ENCODE measurements at places on chromosomes 7 and 10.

DNA sequence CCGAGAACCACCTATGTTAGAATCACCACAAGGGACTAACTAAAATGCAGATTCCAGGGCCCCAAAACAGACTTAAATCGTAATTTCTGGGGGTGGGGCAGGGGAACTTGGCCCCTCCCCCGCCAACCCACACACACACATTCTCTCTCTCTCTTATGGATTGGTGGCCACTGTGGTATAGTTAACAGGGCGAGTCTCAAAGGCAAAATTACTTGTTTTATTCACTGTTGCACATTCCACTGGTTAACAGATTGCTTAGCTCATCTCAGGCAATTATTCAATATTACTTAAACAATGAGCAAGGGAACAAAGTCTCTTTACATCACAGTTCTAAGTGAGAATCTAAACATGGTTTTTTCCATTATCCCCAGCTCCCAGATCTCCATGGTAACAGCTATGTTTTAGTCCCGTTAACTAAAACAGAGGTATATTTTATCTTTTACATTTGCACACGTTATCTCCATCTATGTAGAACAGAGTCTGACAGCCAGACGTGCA lies 38.5 kb downstream of the IGF2BP3 start:
- DNase-seq = no peak

DNA sequence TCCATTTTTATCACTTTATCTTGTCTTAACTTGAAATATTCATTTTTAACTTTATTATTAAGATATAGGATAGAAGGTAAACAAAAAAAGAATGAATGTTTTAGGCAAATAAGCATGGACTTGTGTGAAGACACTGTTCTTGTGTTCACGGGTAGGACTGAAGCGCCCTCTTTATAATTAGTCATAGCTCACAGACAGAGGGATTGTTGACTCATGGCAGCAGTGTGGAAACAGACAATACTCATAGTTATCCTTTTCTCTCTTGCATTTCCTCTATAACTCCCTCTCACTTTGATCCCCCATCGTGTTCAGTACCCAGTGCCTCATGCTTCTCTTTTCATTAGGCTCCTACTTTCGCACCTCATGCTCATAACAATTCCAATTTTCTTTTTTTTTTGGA lies 731.8 kb downstream of the PHTF2 start:
- DNase-seq = no peak

DNA sequence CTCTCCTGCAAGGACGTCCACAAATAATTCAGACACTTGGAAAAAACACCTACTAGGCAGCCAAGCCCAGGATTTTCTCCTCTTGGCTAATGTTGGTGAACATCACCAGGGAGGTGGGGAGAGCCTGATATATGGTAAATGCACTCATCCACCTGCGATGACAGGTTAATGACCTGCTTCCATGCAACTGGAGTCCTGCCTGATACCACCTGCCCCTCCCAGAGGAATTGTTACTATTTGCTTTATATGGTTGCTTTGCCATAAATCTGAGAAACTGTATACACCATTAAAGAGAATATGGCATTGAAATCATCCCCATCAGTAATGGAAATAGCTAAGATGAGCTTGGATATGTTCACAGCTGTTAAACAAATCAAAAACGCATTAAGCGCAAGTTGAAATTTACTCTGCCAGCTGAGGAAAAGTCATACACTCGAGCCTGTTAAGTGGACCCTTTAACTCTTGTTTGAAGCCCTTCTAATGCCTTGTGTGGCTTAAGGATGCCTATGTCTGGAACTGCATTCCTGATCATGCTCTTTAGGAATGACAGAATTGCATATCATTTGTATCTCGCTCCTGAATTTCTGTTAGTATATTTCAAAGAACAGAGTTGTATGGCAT lies 208.3 kb downstream of the PRPF18 start:
- DNase-seq = no peak

DNA sequence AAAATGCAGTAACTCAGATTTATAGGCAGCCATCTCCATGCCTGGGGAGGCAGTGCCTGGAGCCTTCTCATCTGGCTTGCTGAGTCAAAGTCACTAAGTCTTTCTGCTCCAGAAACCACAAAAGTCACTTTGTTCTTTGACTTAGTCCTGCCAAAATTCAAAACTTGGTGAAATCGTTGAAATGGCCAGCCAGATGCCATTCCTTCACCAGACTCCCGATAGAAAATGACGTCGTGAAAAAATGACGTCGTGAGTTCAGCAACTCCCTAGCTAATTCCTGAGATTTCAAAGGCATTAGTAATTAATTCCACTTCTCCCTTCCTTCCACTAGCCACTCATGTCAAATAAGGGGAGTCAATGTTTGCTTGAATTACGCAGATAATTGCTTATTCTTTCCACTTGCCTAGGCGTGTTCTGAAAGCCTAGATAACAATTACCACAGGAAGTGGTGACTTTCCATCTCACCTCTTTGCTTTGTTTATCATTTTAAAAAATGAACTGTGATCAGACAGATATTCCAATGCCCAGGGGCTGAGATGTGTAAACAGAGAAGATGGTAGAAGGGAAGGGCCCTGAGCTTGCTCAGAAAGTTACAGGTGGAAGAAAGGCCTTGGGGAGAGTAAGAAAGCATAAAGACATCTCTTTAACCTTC lies 48.5 kb upstream of the OSBPL3 start:
- no peak for DNase-seq

- no peak for DNase-seq
These were observed 216.4 kb downstream of the SEC23IP start for GRCh38 chr10:120108916-120109315.

DNA sequence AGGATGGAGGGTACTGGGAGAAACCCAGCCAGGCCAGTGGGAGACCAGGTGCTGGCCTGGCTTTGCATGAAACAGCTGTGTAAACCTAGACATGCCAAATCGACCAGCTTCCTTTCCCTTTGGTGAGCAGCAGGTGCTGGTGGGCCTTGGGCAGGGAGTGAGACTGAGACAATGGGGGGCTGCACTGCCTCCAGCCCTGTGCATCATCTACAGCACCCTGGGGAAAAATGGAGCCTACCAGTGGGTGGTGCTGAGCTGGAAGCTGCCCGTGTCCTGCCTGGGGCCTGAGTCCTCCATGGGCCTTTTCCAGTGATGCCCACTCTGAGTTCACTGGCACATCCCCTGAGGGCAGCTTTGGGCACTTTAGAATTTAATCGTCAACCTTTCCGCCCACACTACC lies 19.2 kb upstream of the DDC start:
- DNase-seq = no peak

DNA sequence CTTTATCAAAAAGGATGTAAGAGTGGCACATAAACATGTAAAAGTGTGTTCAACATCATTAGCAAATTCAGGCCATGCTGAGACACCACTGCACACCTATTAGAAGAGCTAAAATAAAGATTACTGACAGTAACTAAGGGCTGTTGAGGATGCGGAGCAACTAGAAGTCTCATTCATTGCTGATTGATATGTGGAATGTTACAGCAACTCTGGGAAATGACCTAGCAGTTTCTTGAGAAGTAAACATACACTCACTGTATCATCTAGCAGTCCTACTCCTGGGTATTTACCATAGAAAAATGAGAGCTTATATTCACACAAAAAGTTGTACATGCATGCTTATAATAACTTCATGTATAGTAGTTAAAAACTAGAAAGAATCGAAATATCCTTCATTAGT lies 77.3 kb downstream of the CCSER2 start:
- no peak for DNase-seq

Measured in AML-193 (cell line).